ENCODE measurements at places on chromosomes 5 and 9.

DNA sequence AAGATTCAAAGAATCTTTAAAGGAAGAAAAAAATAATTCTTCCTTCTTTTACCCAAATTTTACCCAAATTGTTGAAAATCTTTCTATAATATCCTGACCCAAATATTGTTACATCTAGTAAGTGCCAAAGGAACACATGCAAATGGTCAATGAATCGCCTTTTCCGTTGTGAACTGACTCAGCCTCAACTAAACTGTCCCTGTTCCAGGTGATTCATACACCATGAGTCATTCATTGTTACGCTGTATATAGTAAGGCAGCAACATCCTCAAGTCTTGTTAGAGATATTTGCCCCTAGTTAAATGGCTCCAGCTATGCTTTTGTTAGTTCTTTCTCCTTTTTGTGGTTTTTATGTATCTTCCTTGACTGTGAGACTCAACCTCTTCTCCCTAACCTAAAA lies 9.7 kb downstream of the PTGER4 start:
- no peak for DNase-seq

- no peak for DNase-seq
Measured at GRCh38 chr9:84151640-84152039, 171.0 kb downstream of the RMI1 start.

DNA sequence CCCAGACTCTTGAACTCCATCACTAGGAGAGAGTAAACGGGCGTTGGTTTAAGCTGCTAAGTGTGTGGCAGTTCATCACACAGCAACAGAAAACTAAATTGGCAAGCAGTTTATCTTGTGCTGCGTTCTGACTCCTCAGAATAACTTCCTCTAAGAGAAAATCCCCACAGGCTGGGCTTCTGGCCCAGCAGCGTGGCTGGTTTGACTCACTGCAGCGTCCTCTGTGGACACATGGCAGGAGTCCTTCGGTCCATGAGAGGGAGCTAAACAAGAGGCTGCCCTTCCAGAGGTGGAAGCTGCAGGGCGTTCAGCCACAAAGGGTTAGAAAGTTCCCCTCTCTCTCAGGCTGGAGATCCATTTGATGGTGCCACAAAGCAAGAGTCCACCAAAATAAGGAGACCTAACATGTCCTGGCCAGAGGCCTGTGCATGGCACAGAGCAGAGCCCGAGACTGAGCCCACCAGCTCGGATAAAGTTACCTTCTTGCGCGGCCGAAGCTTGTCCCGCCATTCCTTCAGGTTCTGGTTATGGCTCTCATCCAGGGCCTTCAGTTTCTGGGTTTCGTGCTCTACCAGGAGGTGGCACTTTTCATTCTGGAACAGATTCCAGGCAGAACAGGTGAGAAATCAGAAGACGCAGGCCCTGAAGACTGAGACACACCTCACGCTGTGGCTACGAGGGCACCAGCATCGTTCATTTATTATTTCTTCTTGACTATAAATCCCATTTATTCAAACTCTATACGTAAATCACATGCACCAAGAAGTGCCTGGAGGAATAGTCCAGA lies 46.2 kb upstream of the FBXW11 start:
- no peak for DNase-seq

- DNase-seq = no peak
Measured at GRCh38 chr5:152622628-152623027, 217.5 kb upstream of the NMUR2 start.

DNA sequence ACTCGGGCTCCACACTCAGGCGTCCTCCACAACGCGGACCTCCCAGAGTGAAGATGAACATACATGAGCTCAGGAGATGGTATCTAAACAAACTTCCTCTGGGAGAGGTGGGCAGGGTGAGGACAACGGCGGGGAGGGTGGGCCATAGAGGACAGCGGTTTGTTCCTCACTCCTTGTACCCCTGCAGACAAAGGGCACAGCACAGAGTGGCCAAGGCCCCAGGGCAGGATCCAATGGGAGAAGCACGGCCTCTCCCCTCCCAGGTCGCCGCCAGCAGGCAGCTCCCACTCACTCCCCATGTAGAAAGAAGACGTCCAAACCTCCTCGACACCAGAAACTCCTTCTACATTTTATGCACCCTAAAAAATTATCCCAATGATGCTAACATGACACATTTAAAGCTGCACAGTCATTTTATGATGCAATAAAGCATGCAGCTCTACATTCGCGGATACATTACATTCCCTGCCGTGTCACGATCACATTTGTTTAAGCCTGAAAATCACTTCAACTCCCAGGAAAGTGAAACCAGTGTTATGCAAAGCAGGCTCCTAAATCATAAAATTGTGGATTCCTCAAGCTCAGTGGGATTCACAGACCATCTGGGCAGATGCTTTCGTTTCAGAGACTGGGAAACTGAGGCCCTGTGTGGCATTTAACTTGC lies 87.5 kb upstream of the SARDH start:
- no peak for DNase-seq

- DNase-seq = no peak
Measured at GRCh38 chr5:86977190-86977589, 290.5 kb upstream of the RASA1 start.
